ENCODE measurements at places on chromosomes 1 and 21. TPM values are rescaled to one million over a fixed set of nuclear protein-coding genes. Genes with fewer than 3 reads are reported as not detected.
A peak's percentile ranks its signal among the peaks of the same experiment; 100 is the strongest.

- no peaks in the 10 kb centered on the region for H3K36me3 ChIP-seq
- DNase-seq: no peak
- H3K27ac ChIP-seq: no peak overlapping the region
- H3K4me3 ChIP-seq: no peak overlapping the region
These were observed 50.8 kb upstream of the CLIC4 start for GRCh38 chr1:24694380-24694843.

- H3K27me3 ChIP-seq: no peaks in the 10 kb centered on the region
- no peak overlapping the region for H3K27ac ChIP-seq
- no peak for DNase-seq
- H3K4me3 ChIP-seq: no peak overlapping the region
- no peaks in the 10 kb centered on the region for H3K36me3 ChIP-seq
- H3K4me1 ChIP-seq: no peaks in the 10 kb centered on the region
These were observed 38.8 kb downstream of the PDPN start for GRCh38 chr1:13622446-13622845.

ARHGAP29 gene
- total RNA-seq: 145 TPM

GRCh38 chr21:29654855-29655254, 284.9 kb downstream of the GRIK1 start:
- no peaks in the 10 kb centered on the region for H3K36me3 ChIP-seq
- no peaks in the 10 kb centered on the region for H3K4me1 ChIP-seq
- H3K27me3 ChIP-seq: no peaks in the 10 kb centered on the region
- DNase-seq: no peak
- no peak overlapping the region for H3K27ac ChIP-seq
- H3K4me3 ChIP-seq: no peak overlapping the region

DNA sequence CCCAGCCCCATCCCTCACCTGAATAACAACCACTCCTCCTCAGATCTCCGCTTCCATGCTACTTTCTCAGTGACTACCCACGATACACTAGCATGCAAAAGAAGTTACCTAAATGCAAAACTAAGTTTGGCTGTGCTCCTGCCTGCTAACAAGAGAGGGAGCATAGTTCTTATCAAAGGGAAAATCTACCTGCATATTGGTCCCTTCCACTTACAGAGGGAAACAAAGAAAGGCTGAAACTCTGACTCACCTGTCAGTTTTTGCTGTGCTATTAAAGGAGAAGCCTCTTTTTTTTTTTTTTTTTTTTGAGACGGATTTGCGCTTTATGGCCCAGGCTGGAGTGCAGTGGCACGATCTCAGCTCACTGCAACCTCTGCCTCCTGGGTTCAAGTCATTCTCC, 43.8 kb upstream of the RAVER2 start:
- no peaks in the 10 kb centered on the region for H3K36me3 ChIP-seq
- no peak for DNase-seq
- no peak overlapping the region for H3K27ac ChIP-seq
- no peaks in the 10 kb centered on the region for H3K4me1 ChIP-seq
- no peak overlapping the region for H3K4me3 ChIP-seq
- no peaks in the 10 kb centered on the region for H3K27me3 ChIP-seq

GRCh38 chr1:248834343-248834940, 3.6 kb upstream of the ZNF672 start:
- no peak overlapping the region for H3K4me3 ChIP-seq
- no peaks in the 10 kb centered on the region for H3K36me3 ChIP-seq
- H3K27me3 ChIP-seq: no peaks in the 10 kb centered on the region
- DNase-seq: no peak
- H3K27ac ChIP-seq: no peak overlapping the region

GRCh38 chr1:229553621-229554130, 4.8 kb downstream of the ABCB10 start:
- H3K27me3 ChIP-seq: no peaks in the 10 kb centered on the region
- no peak for DNase-seq
- H3K4me1 ChIP-seq: peaks cover 14% of the 10 kb centered on the region
- H3K4me3 ChIP-seq: no peak overlapping the region
- no peak overlapping the region for H3K27ac ChIP-seq

NTNG1 gene
- total RNA-seq: 2.8 TPM

TFF3 gene
- total RNA-seq: 22.4 TPM

DNA sequence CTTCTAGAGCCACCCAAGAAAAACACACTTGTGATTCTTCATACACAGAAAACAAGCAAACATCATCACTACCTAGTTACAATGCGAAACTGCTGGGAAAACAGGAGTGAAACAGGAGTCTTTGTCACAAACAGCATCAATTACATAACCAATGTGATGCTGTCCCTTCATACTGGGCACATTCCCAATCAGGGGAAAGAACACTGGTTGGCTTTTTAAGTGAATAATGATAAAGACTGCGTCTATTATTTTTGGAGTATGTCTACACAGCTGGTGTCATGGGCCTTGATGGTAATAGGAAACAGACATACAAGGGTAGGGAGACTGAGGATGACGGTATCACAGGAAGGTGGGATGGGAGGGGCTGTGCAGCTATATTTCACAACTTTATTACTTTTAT, 43.3 kb downstream of the SIPA1L2 start:
- no peak overlapping the region for H3K27ac ChIP-seq
- H3K4me1 ChIP-seq: no peaks in the 10 kb centered on the region
- H3K4me3 ChIP-seq: no peak overlapping the region
- DNase-seq: no peak
- H3K27me3 ChIP-seq: no peaks in the 10 kb centered on the region

PTPN7 gene
- 5.5 TPM for total RNA-seq

KRTAP13-2 gene
- total RNA-seq: not detected

DNAH14 gene
- total RNA-seq: 25.1 TPM

GRCh38 chr1:57013522-57013921, 47.7 kb upstream of the C8B start:
- DNase-seq: no peak
- H3K36me3 ChIP-seq: no peaks in the 10 kb centered on the region
- no peak overlapping the region for H3K4me3 ChIP-seq
- no peak overlapping the region for H3K27ac ChIP-seq
- H3K27me3 ChIP-seq: no peaks in the 10 kb centered on the region

DNA sequence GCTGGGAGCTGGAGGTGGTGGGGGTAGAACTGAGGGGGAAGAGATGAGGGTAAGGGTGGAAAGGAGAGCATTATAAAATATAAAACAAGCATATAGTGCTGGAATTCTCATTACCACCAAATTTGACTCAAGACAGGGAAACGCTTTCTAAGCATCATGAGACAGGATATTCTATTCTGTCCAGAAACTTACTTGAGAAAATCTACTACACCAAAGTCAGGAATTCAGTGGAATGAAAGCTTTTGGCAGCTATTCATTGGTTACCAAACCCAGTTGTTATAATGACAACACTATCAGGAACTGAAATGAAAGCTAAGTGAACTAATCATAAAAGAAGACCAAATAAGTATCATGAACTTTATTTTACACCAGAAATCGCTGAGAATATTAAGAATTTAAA, 14.5 kb downstream of the AIDA start:
- no peaks in the 10 kb centered on the region for H3K27me3 ChIP-seq
- no peak overlapping the region for H3K4me3 ChIP-seq
- H3K4me1 ChIP-seq: no peaks in the 10 kb centered on the region

- no peak overlapping the region for H3K4me3 ChIP-seq
- no peaks in the 10 kb centered on the region for H3K4me1 ChIP-seq
These were observed 160.1 kb upstream of the COL6A1 start for GRCh38 chr21:45821315-45821962.

WNT9A gene
- 3.1 TPM for total RNA-seq

DNA sequence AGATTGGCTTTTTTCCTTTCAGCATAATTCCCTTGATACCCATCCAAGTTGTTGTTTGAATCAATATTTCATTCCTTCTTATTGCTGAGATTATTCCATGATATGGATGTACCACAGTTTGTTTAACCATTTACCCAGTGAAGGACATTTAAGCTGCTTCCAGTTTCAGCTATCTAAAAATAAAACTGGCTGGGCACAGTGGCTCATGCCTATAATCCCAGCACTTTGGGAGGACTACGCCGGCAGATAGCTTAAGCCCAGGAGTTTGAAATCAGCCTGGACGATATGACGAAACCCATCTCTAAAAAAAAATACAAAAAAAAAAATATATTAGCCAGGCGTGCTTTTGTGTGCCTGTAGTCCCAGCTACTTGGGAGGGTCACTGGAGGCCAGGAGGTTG, 32.6 kb downstream of the SEMA6C start:
- no peak overlapping the region for H3K4me3 ChIP-seq
- H3K4me1 ChIP-seq: no peaks in the 10 kb centered on the region
- no peak overlapping the region for H3K27ac ChIP-seq
- DNase-seq: no peak

DNA sequence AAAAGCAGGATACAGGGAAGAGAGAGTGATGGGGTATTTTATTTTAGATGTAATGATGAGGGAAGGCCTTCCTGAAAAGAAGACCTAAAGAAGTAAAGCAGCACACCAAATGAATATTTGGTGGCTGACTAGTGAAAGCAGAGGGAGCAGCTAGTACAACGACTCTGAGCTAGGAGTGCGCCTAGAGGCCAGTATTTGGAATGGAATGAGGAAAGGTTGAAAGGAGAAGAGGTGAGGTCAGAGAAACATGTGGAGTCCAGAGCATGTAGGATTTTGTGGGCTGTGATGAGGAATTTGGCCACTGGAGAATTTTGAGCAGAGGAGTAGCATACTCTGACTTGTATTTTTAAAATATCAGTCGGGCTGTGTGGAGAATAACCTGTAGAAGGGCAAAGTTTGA, 11.8 kb upstream of the RPL5 start:
- no peak overlapping the region for H3K27ac ChIP-seq
- no peaks in the 10 kb centered on the region for H3K36me3 ChIP-seq
- no peak overlapping the region for H3K4me3 ChIP-seq
- H3K27me3 ChIP-seq: no peaks in the 10 kb centered on the region
- H3K4me1 ChIP-seq: no peaks in the 10 kb centered on the region

- H3K4me3 ChIP-seq: no peak overlapping the region
- H3K4me1 ChIP-seq: no peaks in the 10 kb centered on the region
- H3K27me3 ChIP-seq: no peaks in the 10 kb centered on the region
- DNase-seq: no peak
- H3K36me3 ChIP-seq: no peaks in the 10 kb centered on the region
These were observed 556.3 kb downstream of the LTN1 start for GRCh38 chr21:28436286-28436932.

- peaks cover under 1% of the 10 kb centered on the region for H3K36me3 ChIP-seq
- no peaks in the 10 kb centered on the region for H3K27me3 ChIP-seq
- peak overlapping the region; percentile 84 for H3K4me3 ChIP-seq
- H3K27ac ChIP-seq: peak overlapping the region; percentile 95
These were observed 1.2 kb upstream of the DHRS3 start for GRCh38 chr1:12618965-12619791.

KRTAP12-2 gene
- not detected for total RNA-seq

- no peaks in the 10 kb centered on the region for H3K36me3 ChIP-seq
- H3K4me1 ChIP-seq: peaks cover 4% of the 10 kb centered on the region
- H3K4me3 ChIP-seq: peak overlapping the region; percentile 96
- H3K27ac ChIP-seq: peak overlapping the region; percentile 81
- no peaks in the 10 kb centered on the region for H3K27me3 ChIP-seq
- peak; percentile 69 for DNase-seq
These were observed 805 bp downstream of the NRIP1 start for GRCh38 chr21:15063814-15064575.

GRCh38 chr1:159591981-159592380, 4.4 kb downstream of the APCS start:
- no peak overlapping the region for H3K27ac ChIP-seq
- no peak overlapping the region for H3K4me3 ChIP-seq
- H3K4me1 ChIP-seq: no peaks in the 10 kb centered on the region
- H3K36me3 ChIP-seq: no peaks in the 10 kb centered on the region

DNA sequence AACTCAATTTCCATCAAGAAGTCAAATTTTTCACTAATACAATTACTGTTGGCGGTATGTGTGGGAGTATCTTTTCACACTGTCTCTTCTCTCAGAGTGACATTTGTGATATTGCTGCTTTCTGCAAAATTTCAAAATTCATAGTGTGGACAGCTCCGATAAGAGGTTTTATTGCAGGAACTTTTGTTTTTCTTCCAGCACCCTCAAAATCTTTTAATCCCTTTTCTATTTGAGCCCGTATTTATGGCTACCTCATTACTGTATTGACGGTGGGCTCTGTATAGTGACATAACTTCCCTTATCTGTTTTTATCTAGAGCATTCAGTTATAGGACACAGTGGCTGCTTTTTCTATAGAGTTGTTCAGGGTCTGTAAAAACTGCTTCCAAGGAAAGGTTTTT, 794.4 kb upstream of the TMPRSS15 start:
- no peak overlapping the region for H3K27ac ChIP-seq
- no peak overlapping the region for H3K4me3 ChIP-seq
- no peaks in the 10 kb centered on the region for H3K27me3 ChIP-seq
- no peaks in the 10 kb centered on the region for H3K36me3 ChIP-seq

GRCh38 chr1:177063648-177064047, 100.9 kb downstream of the ASTN1 start:
- H3K4me3 ChIP-seq: no peak overlapping the region
- H3K36me3 ChIP-seq: no peaks in the 10 kb centered on the region
- no peak for DNase-seq
- no peak overlapping the region for H3K27ac ChIP-seq

DNA sequence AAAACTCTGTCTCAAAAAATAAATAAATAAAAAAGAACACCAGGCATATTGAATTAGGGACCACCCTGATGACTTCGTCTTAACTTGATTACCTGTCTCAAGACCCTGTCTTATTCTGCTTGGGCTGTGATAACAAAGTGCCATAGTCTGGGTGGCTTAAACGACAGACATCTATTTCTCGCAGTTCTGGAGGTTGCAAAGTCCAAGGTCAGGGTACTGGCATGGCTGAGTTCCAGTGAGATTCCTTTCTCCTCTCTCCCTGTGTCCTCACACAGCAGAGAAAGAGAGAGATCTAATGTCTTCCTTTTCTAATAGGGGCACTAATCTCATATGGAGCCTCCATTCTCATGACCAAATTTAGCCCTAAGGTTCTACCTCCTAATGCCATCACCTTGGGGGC, 145.6 kb downstream of the HUNK start:
- no peaks in the 10 kb centered on the region for H3K27me3 ChIP-seq
- no peak overlapping the region for H3K4me3 ChIP-seq
- no peaks in the 10 kb centered on the region for H3K36me3 ChIP-seq
- H3K27ac ChIP-seq: no peak overlapping the region
- no peak for DNase-seq

DNA sequence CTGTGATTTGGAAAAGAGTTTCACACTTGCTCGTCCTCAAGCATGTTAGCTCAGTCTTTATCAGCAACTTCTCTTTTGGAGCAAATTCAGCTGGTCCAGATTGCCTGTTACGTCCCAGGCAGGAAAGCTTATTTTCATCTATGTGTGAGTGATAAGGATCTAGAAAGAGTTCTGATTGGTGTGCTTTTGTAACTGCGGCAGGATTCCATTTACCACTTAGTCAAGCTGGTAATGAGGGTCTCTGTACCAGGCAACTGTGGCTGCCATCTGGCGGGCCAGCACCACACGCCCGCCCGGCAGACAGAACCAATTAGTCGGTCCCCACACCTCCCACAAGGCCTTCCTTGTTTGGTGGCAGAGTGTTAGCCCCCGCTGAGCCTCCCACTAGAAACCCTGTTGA, 21.0 kb downstream of the C1orf87 start:
- H3K36me3 ChIP-seq: no peaks in the 10 kb centered on the region
- no peak overlapping the region for H3K27ac ChIP-seq
- H3K27me3 ChIP-seq: no peaks in the 10 kb centered on the region
- H3K4me3 ChIP-seq: no peak overlapping the region
